ENCODE measurements at places on chromosomes 11 and 22.
A peak's percentile ranks its signal among the peaks of the same experiment; 100 is the strongest.

- H3K36me3 ChIP-seq = no peaks in the 10 kb centered on the region
- no peak overlapping the region for H3K4me3 ChIP-seq
- DNase-seq = no peak
- no peak overlapping the region for H3K27ac ChIP-seq
- H3K27me3 ChIP-seq = peaks cover 11% of the 10 kb centered on the region
Measured at GRCh38 chr11:70078781-70079616, 882 bp downstream of the ANO1 start.

DNA sequence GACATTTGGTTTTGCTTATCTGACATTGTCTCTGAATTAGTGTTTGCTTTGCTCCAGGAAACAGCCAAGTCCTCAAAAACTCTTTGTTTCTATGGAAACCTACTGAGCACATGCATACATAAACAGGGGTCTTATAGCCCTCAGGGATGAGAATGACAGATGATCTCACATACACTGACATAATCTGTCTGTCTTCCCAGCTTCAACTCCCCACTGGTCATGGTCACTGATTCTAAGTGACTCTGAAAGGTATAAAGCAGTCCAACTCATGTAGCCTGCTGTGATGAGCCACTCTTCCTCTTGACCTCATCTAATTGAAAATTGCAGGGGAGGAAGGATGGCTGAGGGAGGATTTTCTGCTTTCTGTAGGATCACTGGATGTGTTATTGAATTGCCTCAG lies 12.6 kb downstream of the ZNF143 start:
- no peak overlapping the region for H3K4me3 ChIP-seq
- no peaks in the 10 kb centered on the region for H3K27me3 ChIP-seq
- no peak for DNase-seq

DNA sequence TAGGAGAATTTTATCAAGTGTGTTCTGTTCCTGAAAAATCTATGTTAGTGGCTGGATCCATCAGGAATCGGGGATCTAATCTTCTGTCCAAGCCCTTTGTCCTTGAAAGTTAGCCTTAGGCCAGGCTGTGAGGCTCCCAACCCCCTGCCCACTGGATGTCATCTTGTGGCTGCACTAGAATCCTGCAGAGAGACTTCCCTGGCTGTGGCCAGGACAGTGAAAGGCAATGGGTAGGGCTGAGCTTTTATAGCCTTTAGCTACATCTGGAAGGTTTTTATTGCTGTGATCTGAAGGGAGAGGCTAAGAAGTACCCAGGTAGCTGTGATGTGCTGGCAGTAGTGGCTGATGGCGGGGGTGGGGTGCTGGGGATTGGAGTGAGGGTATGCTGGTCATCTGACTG lies 2.1 kb downstream of the OAF start:
- H3K36me3 ChIP-seq = no peaks in the 10 kb centered on the region
- peaks cover 6% of the 10 kb centered on the region for H3K27me3 ChIP-seq
- H3K4me3 ChIP-seq = peak overlapping the region; percentile 25
- peak overlapping the region; percentile 40 for H3K27ac ChIP-seq

DNA sequence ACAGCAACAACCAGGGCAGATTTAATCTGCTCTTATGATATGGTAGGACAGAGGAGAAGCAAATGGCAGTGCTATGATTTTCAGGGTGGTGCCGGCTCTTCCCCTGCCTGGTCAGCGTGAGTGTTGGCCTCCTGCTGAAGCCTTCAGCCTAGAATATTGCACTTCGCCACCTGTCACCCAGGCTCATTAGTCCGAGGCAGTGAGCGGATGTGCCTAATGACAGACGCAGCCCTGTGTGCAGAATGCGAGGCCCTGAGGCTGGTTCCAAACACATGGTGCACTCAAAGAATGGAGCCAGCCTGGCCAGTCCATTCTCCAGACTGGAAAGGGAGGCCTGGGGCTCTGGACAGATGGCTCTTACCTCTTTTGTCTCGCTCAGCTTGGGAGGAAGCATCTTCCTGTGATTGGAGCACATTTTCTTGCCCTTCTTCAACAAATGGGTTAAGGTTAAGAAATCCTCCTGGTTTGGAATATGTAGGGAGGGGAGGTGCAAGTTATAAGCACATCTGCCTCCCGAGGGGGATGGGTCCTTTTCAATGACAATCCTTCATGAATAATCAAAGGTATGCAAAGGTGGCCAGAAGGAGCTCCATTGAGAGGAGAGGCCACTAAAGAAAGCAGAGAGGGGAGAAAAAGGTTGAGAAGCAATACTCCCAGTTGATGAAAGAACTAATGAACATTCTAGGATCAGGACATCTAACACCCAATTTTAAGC lies 39.7 kb upstream of the GALNT18 start:
- no peak for DNase-seq
- no peak overlapping the region for H3K4me3 ChIP-seq
- H3K27me3 ChIP-seq = no peaks in the 10 kb centered on the region
- no peak overlapping the region for H3K27ac ChIP-seq
- H3K4me1 ChIP-seq = no peaks in the 10 kb centered on the region

DNA sequence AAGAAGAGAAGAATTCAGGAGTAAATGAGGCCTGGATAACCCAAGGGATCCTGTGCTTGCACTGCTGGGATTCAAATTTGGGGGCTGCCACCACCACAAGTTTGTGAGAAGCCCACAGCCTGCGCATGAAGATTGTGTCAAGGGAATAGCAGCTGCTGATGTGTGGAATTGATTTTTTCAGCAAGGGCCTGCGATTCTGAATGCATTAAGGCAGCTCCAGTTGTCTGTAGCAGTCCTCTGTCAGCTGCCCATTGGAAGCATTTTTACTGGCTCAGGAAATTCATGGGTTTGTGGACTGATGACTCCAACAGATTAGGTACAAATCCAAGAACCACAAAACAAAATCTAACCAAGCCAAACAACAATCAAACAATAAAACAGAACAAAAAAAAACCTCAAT lies 14.0 kb downstream of the ARVCF start:
- no peak overlapping the region for H3K27ac ChIP-seq
- no peak for DNase-seq
- no peak overlapping the region for H3K4me3 ChIP-seq
- H3K36me3 ChIP-seq = peaks cover 12% of the 10 kb centered on the region

GRCh38 chr22:20238536-20238900 lies 29.6 kb downstream of the RTN4R start:
- peak overlapping the region; percentile 53 for H3K4me3 ChIP-seq
- H3K27me3 ChIP-seq = peaks cover 2% of the 10 kb centered on the region
- no peaks in the 10 kb centered on the region for H3K36me3 ChIP-seq

- no peak for DNase-seq
- H3K4me1 ChIP-seq = no peaks in the 10 kb centered on the region
- no peaks in the 10 kb centered on the region for H3K27me3 ChIP-seq
- H3K27ac ChIP-seq = no peak overlapping the region
Measured at GRCh38 chr11:108370990-108371389, 96.3 kb downstream of the C11orf65 start.

DNA sequence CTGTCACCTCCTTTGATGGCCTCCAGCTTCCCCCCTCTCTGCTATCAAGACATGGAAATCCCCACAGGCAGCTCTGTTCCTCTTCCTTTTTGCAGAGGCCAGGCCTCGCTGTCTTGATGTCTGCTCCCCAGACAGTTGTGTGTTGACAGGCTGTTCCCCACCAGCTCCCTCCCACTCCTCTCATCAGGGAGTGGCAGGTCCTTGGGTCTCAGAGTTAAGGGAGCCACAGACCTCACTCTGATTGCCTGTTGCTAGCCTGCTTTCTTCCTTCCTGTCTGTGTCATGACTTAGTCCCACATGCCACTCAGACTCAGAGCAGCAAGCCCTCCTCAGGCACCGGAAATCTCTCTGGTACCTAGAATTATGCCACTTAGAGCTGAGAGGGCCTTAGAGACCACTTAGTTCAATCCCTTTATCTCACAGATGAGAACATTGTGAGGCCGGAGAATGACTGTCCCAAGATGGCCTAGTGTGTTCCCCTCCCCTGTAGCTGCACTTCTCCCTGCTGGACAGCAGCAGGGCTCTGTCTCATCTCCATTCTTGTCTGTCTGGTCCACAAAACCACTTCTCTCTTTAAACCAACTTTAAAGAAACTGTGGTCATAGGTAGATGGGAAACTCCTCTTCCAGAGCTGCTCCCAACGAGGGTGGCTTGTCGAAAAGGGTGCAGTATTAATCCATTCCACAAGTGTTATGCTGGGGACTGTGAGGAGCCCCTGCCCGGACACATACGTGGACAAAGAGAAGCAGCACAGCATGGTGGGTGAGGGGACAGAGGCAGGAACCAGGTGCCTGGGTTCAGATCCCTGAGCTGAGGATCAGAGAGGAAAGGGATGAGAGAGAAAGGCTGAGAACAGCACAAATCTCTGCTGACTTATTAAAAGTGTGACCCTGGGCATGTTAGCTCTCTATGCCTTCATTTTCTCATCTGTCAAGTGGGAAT lies 4.2 kb downstream of the AMPD3 start:
- peaks cover 46% of the 10 kb centered on the region for H3K4me1 ChIP-seq
- H3K27ac ChIP-seq = peak overlapping the region; percentile 92
- DNase-seq = peak; percentile 43
- H3K36me3 ChIP-seq = peaks cover 4% of the 10 kb centered on the region

DNA sequence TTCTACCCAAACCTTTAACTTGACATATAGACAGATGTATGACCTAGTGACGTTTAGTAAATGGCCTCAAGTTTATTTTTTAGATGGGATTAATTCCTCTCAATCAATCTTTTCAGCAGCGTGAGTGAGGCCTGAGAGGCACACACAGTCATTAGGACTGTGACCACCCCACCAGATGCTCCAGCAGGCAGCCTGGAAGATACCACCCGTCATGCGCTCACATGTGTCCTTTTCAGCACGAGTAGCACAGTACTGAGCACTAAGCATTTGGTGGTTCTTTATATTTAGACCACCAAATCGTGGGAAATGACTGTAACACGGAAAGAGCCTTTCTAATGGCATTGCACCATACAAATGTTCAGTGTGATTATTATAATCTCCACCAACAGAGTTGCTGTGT lies 354.6 kb upstream of the DDI1 start:
- H3K36me3 ChIP-seq = no peaks in the 10 kb centered on the region
- H3K27ac ChIP-seq = no peak overlapping the region
- no peak for DNase-seq
- no peak overlapping the region for H3K4me3 ChIP-seq

DNA sequence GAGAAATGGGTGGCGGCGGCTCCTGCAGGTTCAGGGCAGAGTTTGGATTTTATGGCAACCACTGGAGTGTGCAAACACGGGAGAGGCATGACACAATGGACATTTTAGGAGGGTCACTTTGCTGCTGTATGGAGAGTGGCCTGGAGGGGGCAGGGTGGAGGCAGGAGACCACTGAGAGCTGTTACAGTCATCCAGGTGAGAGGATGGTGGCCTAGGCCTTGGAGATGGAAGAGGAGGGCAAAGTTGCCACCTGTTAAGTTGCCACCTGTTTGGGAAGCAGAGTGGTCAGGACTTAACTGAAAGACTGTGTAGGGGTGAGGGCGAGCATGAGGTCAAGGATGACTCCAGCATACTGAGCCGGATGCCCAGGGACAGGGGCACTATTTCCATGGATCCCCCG lies 2.3 kb upstream of the RAD9A start:
- H3K27ac ChIP-seq = peak overlapping the region; percentile 66
- peaks cover 10% of the 10 kb centered on the region for H3K27me3 ChIP-seq
- peaks cover 37% of the 10 kb centered on the region for H3K4me1 ChIP-seq
- H3K36me3 ChIP-seq = no peaks in the 10 kb centered on the region
- H3K4me3 ChIP-seq = peak overlapping the region; percentile 77

DNA sequence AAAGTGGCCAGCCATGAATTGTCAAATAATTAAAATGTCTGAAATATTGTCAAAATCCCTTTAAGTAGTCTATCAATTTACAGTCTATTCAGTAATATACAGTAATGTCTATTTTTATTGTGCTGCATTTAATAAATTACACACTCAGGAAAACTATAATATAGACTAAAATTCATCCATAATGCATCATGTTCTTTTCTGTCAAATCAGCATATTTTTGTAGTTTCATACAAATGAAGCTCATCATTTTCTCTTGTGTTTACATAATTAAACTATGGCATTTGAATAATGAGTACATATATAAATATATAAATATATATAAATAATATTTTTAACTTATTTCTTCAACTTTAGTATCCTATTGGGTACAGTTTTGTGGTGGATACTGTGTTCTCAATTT lies 868.7 kb upstream of the CHORDC1 start:
- H3K27me3 ChIP-seq = no peaks in the 10 kb centered on the region
- H3K27ac ChIP-seq = no peak overlapping the region
- no peak overlapping the region for H3K4me3 ChIP-seq

DNA sequence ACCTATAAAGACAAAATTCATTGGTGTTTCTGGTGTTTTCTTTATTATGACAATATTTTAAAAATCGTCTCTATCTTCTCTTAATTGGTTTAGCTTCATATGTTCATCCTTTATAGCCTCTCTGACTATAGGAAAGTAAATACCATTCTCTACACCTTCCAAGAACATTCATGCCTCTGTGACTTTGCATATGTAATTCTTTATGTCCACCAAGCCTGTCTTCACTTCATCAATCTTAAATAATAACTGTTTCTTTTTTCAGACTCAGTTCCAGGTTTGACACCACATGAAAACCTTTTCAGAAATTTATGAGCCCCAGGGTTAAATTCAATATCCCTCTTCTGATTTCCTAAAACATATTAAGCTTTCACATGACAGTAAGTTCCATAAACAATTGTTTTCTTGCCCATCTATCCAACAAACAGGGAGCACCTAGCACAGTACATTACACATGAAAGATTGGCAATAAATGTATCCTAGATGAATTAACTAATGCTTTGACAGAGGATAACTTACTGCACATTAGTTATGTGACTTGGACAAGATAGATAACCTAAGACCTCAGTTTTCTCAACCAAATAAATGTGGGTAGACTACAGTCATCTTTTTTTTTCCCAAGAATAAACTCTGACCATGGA lies 886.1 kb downstream of the LRRC4C start:
- H3K4me3 ChIP-seq = no peak overlapping the region
- H3K27me3 ChIP-seq = no peaks in the 10 kb centered on the region
- H3K4me1 ChIP-seq = no peaks in the 10 kb centered on the region
- no peak overlapping the region for H3K27ac ChIP-seq
- DNase-seq = no peak

- DNase-seq = no peak
- H3K27ac ChIP-seq = no peak overlapping the region
- no peak overlapping the region for H3K4me3 ChIP-seq
- H3K27me3 ChIP-seq = peaks cover 7% of the 10 kb centered on the region
- no peaks in the 10 kb centered on the region for H3K36me3 ChIP-seq
Measured at GRCh38 chr11:112161012-112161411, 2.9 kb downstream of the IL18 start.

GRCh38 chr22:32788904-32789624 lies 12.4 kb upstream of the TIMP3 start:
- DNase-seq = no peak
- H3K36me3 ChIP-seq = no peaks in the 10 kb centered on the region
- H3K4me3 ChIP-seq = no peak overlapping the region
- H3K27me3 ChIP-seq = peaks cover 3% of the 10 kb centered on the region

All from immature natural killer cell (primary cell).